Hippocampal formation (tissue), 2 donors: ENCODE measurements at places on chromosomes 12 and 14.

- DNase-seq: no peak
These were observed 12.7 kb upstream of the GPATCH2L start for GRCh38 chr14:76138758-76139723.

- DNase-seq: peak; percentile 43
These were observed 178.1 kb upstream of the ALG10B start for GRCh38 chr12:38138225-38139221.

DNA sequence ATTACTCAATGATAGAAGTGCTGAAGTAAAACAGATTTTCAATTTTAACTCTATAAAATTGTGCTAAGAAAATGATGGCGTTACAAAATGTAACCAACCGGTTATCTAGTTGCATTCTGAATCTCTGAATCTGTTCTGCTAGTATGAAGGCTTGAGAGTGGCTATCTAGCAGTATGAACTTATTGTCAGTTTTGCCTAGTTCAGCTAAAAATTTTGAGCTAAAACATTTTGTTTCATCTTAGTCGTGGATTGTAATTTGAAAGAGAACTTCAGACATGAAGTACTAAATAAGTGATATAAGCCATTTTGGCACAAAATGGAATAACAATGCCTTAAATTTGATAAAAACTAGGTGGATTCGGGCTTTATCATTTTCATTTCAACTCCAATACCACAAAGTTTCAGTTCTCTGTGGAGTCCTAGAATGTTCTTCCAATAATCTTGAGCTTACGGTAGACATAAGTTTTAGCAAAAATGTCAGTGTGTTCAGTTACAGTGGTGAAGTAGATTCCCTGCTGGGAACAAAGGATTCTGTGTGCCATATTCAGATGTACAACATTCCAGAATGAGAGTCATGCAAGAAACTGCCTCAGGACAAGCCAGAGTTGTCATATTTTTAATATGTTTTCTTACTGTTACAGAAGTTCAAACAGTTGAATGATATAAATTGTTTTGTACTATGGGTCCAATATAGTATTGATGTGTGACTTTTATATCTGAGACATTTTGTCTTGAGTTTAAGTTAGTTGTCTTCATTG, 28.1 kb downstream of the ATP6V1D start:
- no peak for DNase-seq

- DNase-seq: peak; percentile 54
These were observed 40.3 kb downstream of the MAP1LC3B2 start for GRCh38 chr12:116599285-116600136.

- no peak for DNase-seq
These were observed 617.0 kb downstream of the VRK1 start for GRCh38 chr14:97413966-97414717.

- peak; percentile 27 for DNase-seq
These were observed 297.9 kb upstream of the AMIGO2 start for GRCh38 chr12:47377414-47378221.

DNA sequence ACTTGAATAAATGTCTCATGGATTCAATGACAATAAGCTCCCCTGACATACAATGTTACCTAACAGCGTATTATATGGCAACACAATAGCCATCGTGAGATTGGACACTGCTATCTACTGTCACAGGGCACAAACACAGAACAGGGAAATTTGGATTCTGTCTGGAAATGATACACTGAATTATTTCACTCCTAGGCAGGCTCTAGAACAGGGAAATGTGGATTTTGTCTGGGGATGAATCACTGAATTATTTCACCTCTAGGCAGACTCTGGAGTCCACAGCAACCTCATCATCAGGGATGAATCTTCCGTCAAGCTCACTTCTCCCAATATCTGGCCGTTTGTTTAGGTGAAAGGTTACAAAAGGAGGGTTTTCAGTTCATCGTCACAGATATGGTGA, 288.8 kb downstream of the TMEM132D start:
- DNase-seq: no peak

DNA sequence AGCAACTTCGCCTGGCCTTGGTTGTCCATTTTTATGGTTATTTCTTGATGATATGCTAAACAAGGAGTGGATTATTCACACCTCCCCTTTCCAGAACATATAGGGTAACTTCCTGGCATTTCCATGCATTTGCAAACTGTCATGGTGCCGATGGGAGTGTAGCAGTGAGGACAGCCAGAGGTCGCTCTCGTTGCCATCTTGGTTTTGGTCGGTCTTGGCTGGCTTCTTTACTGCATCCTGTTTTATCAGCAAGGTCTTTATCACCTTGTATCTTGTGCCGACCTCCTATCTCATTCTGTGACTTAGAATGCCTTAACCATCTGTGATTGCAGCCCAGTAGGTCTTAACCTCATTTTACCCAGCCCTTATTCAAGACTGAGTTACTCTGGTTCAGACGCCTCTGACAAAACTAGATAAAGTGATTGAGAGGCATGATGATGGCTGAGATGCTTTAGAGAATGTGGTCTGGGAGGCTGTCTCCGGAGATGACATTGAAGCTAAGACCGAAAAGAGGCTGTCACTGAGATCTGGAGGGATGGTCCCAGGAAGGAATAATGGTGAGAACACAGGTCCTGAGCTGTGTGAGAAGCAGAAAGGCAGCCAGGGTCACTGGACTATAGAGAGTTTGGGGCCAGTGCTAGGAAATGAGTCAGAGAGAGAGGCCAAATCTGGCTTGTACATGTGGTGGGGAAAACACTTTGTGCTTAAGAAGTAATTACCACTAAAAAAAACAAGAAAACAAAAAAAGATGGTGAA, 2.9 kb downstream of the GLT1D1 start:
- DNase-seq: no peak

GRCh38 chr12:55728939-55729818, at the start of gene CD63:
CD63 (minus strand) TSS chr12:55729009; CDS start chr12:55728341, 668 bp downstream.
- peak; percentile 86 for DNase-seq

DNA sequence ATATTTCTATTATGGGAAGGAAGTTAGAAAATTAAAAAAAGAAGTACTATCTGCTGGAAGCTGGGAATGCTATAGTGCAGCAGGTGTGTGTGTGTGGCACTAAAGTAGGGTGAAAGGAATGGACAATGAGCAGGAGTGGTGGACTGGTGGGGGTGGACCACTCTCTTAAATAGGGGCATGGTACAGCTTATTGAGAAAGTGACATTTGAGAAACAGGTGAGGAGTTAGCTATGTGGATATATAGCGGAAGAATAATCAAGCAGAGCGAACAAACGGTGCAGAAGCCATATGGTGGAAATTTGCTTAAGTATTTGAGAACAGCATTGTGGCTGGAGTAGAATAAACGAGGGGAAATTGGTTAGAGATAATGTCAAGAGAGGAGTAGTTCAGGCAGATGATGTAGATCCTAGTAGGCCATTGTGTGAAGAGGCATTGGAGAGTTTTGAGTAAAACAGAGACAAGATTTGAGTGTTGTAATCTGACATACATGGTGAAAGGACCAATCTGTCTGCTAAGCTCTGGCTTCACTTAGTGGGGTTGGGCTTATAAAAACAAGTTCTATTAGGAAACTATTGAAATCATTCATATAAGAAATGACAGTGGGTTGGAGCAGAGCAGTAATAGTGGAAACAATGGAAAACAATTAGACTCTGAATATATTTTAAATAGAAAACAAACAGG, 149.2 kb upstream of the SYT10 start:
- DNase-seq: no peak

GRCh38 chr12:128313931-128314330, 47.0 kb downstream of the TMEM132C start:
- DNase-seq: no peak

DNA sequence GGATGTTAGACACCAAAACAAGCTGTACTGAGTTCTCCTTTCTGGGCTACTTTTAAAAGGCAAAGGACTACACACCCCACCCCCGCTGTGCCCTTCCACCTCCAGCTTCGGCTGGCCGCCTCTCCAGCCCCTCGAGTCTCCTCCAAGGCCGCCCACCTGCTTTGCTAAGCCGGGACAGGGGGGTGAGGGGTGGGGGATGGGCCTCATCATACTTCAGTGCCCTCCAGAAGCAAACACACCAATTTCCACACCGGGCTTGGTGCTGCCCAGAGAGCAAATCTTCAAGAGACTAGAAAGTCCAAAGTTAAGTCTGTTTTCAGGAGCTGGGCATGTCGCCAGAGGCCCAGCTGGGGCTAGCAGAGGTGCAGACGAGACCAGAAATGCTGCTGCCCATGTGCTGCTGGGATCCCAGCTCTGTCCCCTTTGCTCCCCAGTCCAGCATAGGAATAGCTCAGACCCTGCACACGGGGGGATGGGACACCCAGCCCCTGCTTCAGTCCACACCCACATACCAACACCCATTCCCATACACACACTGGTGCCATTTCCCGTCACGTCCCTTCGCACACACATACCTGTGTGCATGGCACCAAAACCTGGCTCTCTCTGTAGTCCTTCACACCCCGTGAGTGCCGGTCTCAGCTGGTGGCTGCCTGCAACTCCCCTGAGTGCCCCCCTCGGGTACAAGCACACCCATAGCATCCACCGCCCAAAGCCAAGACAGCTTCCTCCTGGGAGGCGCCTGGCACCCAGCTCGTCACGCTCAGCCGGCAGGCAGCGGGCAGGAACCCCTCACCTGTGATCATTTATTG, 1.0 kb downstream of the SLC6A12 start:
- no peak for DNase-seq

GRCh38 chr12:93091886-93092648, 163.0 kb upstream of the EEA1 start:
- no peak for DNase-seq

- DNase-seq: no peak
These were observed 1.7 kb upstream of the CLEC4C start for GRCh38 chr12:7748852-7749251.

- no peak for DNase-seq
These were observed 220.8 kb upstream of the MYL2 start for GRCh38 chr12:111141205-111141604.

GRCh38 chr12:91778091-91778832, 367.4 kb downstream of the BTG1 start:
- no peak for DNase-seq

DNA sequence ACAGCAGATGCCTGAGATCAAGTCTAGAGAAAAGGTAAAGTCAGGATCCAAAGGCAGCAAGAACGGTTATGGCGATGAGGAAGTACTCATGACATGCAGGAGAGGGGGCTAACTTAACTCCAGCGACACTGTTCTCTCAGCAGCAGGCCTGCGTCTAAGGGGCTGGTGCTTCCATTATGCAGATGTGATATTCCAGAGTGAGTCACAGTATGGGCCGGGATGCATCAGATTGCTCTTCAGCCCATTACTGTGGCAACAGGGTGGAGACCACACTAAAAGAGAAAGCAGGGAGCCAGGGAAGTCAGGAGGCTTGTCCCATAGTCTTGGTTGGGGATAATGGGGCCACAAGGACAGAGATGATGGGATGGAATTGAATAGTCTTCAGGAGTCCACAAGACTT, 151.8 kb upstream of the NTF3 start:
- DNase-seq: no peak

GRCh38 chr14:75837151-75837787, 144.5 kb downstream of the TGFB3 start:
- DNase-seq: no peak

- DNase-seq: no peak
These were observed 7.6 kb upstream of the NGB start for GRCh38 chr14:77278461-77279230.

GRCh38 chr12:50633955-50634354, 129.2 kb downstream of the DIP2B start:
- no peak for DNase-seq

DNA sequence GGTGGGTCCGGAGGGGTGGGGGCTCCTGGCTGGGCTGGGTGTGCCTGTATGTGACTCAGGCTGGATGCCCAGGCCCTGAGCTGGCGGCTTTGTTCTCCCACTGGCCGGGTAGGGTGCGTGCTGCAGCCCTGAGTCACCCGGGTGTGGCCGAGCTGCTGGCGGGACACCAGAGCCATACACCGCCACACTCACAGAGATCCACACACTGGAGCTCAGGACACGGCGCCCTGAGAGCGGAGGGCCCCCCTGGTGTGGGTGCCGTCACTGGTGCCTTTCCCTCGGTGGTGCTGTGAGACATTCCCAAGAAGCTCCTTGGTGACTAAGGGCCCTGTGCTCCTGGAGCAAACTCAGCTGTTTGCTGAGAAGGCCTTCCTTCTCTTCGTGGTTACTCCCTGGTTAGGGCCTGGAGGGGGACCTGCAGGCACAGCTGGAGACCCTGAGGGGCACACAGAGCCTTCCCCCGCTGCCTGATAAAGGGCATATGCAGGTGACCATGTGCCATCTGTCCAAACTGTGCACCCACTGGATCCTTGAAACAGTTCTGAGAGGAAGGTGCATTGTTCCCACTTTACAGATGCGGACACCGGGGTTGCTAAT, 44.3 kb downstream of the KRT80 start:
- no peak for DNase-seq

DNA sequence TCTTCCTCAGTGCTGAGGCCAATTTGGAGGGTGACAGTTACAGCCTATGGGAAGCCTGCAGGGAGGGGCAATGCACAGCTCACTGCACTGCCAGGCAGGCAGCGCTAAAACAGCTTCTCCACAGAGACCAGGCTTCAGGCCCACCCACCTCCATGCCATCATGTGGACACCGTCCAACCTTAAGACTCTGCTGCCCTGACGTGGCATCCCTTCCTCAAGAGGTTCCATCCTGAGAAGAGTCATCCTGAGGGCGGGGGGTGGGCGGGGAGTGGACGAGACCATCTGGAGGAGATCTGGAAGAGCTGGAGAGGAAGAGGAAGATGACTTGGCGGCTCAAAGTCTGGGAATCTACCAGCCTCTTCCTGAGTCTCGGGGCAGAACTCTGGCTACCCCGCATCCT, 8.4 kb upstream of the ACVRL1 start:
- no peak for DNase-seq

DNA sequence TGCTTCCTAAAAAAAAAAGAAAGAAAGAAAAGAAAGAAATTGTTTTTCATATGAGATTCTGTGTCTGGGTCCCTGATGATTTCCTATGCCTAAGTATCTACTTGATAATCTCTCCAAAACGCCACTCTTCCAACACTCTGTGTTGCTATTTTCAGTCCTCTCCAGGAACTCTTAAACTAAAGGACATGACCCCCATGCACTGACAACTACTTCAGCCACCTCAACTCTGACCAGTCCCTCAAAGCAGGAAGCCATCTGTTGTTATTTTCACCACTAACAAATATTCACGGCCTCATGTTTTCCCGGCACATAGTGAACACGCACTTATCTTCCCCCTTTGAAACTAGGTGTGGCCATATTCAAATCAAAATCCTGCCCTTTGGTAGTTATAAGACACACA, 259.3 kb downstream of the PPFIA2 start:
- DNase-seq: no peak

GRCh38 chr14:74630881-74631690, 19.0 kb upstream of the LTBP2 start:
- no peak for DNase-seq

DNA sequence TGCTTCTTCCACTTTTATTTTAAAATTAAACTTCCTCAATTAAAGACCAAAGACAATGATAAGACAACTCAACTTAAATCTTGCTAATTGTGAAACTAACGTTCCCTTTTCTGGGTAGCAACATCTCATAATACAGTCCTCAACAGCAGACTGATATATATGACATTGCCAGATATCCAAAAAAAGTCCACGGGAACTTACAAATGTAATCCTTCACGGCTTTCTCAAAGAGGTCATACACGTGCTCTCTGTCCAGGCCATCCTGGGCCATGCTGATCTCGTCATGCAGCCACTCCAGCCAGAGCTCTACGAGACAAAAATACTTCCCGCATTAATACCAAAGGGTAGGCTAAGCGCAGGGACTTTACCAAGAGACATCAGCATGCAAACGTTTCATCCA, 13.3 kb downstream of the SART3 start:
- DNase-seq: no peak
